ENCODE measurements at places on chromosomes 11 and 22.

DNA sequence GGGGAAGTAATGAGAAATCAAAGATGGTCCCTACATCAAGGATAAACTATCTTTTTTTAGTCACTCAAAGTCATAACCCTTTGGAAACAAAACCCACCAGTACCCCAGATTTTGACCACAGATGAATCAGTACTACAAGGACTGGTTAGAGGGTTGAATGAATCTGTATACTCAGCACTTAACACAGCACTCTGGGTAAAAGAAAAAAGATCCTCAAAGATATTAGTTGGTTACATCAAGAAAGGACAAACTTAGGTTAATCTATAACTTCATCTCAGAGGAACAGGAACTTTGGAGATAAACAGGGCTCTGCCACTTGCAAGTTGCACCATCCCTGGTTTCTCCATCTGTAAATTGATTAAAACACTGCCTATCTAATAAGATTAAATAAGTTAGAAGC, 18.8 kb downstream of the SC5D start:
- no peak for DNase-seq

DNA sequence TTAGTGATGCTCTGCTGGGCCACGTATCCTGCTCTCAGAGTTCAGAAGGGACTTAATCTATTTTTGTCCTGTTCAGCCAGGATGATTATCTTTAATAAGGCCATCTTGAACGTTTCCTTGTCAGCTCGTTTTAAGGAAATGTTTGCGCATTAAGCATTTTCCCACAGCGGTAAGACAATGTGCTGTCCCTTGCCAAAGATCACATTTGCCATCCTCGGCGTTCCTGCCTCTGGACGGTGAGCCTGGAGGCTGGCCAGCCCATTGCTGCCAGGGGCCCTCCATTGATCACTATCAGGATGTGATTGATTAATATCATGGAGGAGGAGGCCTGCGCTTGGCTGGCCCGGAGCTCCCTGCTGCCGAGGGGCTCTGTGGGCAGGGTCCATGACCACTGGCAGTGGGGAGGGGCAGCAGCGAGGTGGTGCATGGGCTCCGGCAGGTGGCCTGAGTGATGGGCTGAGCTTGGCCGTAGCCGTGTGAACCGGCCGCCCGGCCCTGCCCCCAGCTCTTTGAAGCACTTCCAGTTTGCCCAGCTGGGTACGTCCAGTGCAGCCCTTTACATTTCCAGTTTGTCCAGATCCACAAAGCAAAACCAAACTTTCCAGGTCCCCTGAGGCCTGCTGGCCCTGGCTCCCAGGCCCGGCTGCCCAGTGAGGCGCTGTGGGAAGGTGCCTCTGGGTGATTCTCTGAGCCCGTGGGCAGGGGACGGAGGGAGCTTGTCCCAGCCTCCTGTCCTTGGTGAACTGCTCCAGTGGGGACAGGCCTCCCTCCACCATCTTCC, 49.5 kb upstream of the SMIM38 start:
- DNase-seq: no peak

DNA sequence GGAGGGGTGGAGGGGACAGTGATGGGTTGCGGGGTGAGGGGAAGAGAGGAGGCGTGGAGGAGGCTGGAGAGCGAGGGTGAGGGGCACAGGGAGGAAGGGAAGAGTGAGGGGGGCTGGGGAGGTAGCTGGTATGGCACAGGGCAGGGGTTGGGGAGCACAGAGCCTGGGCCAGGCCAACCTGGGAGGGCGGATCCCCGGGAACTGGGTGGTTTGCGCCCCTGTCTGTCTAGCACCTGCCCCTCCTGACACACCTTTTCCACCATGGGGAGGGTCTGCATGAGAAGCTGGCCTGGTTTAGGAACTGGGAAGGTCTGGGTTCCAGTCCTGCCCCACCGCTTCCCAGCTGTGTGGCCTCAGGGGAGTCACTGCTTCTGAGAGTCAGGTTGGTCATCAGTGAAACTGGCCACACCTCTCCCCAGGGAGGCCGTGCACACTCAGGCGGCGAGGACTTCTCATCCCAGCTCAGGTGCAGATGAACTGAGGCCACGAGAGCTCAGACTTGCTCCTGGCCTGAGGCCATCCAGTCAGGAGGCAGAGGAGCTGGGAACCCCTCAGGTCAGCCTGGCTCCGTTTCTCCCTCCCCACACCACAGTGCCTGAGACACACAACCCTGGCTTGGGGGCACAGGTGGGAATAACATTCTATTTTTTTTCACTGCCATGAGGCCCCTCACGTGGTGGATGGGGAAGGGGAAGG, 95.6 kb downstream of the PHF21B start:
- no peak for DNase-seq

DNA sequence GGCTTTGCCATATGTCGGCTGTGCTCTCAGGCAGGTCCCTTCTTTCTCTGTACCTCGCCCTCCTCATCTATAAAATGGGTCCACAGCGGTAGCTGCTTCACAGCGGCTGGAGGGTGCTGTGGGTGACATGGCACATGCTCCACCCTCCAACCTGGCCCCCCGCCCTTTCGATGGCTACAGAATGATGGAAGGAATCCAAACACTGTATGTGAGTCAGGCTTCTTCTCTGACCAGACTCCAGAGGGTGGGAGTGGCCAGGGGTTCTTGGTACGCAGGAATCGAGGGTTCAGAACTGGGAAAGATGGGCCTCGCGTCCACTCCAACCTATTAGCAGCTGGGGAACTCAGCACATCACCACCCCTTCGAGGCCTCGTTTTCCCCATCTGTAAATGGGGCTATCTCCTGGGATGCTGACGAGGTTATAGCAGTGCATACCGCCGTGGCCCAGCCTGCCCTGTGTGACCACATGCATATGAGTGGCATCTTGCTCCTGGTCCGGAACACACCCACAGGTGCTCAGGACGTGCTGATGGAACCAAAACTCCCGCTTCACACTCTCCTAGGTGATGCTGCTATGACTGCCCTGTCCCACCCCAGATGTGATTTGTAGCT, 26.4 kb downstream of the MN1 start:
- DNase-seq: no peak

DNA sequence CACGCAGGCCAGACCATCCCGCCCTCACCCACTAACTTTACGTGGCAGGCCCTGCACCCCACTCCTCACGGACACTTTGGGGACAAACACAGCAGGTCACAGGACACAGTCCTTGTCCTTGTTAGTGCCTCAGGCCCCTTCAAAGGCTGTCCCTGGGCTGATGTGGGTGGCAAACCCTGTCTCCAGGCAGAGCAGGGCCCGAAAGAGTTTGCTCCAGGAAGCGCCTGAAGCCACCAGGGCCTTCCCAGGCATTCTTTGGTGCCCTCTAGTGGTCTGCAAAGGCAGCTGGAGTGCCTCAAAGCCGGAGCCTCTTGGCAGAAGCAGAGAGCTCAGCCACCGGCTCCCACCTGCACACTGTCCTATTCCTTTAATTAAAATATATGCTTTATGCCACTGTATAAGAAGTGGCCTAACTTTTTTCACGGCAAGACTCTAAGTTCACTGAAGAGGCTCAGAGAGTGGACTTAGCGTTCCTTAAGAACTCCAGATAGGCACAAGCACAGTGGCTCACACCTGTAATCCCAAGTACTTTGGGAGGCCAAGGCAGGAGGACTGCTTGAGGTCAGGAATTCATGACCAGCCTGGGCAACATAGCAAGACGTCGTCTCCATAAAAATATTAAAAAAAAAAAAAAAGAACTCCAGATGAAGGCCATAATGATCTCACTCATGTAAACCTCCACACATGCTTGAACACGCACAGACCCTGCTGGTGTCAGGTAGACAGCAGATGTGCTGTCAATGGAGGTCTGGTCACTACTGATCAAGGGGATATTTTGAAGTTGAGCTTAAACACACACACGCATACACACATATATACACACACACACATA, 11.1 kb downstream of the TXN2 start:
- DNase-seq: peak; percentile 64

- no peak for DNase-seq
Observed at GRCh38 chr11:134478176-134478575, 66.1 kb upstream of the B3GAT1 start.

All from HS-27A (cell line).